ENCODE measurements at places on chromosomes 16 and 17.

DNA sequence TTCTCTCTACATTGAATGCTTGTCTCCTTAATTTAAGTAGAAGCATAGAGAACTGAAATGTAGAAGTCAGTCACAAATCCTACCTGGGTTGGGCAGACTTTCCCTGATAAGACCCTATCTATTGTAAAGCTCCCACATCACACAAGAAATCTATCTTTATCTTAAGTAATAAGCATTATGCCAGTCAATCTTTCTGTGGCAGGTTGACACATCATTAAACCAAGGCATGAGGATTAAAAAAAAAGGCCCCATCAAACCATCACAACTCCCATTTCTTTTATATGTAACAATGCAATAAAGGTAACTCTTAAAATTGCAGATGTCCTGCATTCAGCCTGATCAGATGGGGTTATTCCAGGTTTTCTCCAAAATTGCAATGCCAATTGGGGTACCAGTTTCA, 311.8 kb downstream of the TOX3 start:
- DNase-seq: no peak

- no peak for DNase-seq
Measured at GRCh38 chr16:58820411-58820810, 86.3 kb upstream of the GOT2 start.

- DNase-seq: no peak
Measured at GRCh38 chr16:70018254-70018653, 67.1 kb downstream of the CLEC18A start.

DNA sequence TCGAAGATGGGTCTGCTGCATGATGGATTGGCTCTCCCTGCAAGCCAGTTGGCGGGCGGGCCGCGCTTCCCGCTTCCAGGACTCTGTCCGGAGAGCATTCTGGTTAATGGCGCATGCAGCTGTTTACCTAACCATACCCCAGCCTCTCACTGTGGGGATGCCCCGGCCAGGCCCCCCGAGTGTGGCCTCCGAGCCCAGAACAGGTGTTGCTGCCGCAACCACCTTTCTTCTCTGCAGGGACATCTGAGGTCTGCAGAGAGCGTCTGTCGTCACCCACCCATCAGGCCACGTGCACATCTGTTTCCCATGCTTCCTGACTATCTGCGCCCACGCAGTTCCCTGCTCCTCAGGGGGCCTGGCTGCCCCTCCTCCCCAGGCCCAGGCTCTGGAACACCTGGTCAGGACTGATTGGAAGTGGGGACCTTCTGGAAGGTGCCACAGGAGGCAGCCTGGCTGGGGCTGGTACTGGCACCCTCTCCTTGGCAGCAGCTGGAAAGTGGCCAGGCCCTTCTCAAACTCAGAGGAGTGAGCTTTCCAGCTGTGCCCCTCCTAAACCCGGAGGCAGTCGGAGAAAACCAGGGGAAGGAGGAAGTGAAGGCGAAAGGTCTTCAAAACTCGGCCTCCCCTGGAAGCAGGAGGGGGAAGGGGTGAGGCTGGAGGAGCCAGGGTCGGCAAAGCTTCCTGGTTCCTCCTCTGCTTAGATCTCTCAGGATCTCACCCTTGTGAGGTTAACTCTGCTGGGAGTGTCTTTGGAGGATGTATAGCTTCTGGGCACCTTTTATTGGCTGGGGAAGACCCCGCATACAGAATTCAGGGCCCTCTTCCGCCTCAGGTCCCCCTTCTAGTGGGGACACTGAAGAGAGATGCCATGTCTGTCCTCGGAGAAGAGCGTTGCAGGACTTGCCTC, 64.5 kb upstream of the CIBAR2 start:
- DNase-seq: no peak

DNA sequence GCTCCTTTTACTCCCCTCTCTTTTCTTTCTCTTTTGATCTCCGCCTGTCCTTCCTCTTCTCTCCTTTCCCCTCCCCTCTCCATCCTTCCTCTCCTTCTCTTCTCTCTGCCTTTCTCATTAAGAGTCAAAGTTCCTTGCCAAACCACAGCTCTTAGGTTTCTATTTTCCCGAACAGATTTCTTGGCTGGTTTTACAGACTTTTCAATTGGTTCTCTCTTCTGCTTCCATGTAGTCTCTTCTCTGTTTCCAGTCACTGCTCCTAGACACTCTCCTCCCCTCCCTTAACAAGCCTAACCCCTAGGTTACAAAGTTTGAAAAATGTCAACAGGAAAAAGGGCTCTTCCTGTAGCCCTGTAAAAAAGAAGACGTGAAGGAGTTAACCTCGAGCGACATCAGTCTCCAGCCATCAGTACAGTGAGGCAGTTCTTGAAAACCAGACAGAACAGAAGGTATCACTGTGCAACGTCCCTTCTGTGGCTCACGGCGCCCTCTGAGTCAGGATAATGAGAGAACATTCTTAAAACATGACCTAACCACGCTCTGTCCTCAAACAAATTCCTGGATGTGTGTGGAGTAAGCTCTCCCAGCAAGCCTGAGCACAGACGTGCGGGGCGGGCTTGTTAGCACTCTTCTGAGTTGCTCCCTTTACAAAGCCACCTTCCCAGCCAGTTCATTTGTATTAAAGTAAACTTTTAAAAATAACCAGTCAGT, 11.6 kb upstream of the MARCHF10 start:
- DNase-seq: no peak

GRCh38 chr17:43982171-43982570, 22.3 kb upstream of the NAGS start:
- DNase-seq: no peak

DNA sequence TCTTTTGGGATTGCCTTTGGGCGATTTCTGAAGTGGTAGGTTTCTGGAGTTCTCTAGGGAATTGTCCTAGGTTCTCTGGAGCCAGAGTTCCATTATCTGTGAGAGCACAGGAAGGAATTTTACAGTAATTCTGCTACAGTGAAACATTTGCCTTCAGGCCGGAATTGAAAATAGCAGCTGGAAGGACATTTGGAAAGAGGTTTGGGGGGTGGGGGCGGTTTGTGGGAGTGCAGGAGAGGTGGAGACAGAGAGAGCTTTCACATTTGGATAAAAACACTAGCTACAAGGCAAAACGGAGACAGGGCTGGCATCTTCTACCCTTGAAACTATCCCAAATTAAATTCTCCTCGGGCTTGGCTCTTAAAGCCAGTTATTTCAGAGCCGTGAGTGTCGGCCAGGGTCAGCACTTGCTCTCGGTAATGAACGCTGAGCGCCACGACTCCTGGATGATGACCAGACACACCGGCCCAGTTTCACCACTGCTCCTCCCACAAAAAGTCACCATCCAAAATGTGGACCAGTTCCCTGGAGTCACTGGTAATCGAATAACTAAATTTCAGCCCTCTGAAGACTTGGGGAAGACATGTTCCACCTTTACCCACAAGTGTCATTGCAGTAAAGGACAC, 67.7 kb upstream of the TANC2 start:
- no peak for DNase-seq
